ENCODE measurements at places on chromosomes 4 and X.
A peak's percentile ranks its signal among the peaks of the same experiment; 100 is the strongest.

GRCh38 chrX:72020204-72020603 is 109.6 kb downstream of the NHSL2 start:
- DNase-seq, result no peak

DNA sequence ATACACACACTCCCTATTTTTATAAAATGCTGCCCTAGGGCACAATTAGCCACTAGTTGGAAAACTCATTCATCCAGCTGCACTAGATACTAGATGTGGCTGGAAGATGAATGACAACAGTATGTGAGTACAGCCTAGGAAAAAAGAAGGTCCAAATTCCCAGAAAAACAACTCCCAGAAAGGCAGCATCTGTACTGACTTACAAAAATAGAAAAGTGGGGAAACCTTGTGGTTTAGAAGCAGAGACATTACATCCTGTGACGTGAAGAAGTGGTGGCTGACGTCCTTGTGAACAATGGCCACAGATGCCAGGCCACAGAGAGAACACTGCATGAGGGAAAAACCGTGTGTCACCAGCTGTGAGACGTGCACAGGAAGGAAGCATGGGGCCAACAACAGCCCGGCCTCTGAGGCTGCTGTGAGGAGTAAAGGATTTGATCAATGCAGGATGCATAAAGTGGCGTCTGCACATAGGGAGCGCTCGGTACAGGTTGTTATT is 81.2 kb downstream of the SPRY1 start:
- DNase-seq, result no peak

- no peak for DNase-seq
Observed at GRCh38 chr4:16759931-16760582, 138.4 kb downstream of the LDB2 start.

DNA sequence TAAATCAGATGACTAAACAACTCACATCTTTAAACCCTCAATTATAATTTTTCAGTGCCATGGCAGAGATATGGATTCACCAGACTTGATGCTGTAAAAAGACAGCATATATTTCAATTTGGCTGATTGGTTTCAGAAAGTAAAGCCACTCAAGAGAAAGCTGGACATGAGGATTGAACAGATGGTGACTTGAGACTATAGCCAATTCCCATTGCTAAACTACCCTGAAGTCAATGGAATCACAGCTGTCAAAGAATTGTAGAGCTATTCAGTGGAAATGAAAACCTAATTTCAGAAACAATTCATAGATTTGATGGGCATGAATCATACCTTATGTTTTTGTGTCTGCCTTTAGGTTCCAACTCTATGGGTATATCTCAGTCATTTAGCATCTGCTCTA is 510.6 kb upstream of the BOD1L1 start:
- DNase-seq, result no peak

DNA sequence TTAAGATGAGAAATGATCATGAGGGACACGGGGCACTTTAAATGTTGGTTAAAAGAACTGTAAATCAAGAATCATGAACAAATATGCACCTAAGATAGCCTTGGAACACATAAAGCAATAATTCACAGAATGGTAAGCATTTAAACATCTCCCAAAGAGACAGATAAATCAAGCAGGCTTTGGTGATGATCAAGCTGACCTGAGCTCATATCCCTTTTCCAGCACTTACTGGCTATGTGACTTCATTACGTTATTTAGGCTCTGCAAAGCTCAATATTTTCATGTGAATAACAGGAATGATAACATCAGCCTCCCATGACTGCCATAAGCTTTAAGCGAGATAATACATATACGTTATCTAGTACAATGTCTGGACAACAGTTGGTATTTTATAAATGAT is 54.9 kb downstream of the CHRNA9 start:
- no peak for DNase-seq

- no peak for DNase-seq
Observed at GRCh38 chr4:99855678-99856077, 38.5 kb downstream of the LAMTOR3 start.

GRCh38 chr4:55921093-55921492 is 27.7 kb upstream of the CEP135 start:
- no peak for DNase-seq

DNA sequence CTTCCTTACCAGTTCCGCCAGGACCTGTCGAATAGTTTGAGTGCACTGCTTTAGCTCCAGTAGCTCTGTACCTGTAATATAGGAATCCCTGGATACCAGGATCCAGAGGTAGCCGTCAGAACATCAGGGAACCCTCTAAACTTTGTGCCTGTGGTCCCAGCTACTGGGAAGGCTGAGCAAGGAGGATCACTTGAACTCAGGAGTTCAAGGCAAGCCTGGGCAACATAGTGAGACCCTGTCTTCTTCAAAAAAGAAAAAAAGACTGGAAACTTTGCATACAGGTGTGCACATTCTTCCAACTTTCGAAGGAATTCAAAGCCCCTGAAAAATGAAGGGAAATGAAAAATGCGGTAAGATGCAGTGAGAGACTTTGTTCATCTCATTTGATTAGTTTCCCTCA is 32.6 kb upstream of the FAM193A start:
- DNase-seq, result no peak

GRCh38 chr4:17368408-17368807 is 143.5 kb downstream of the QDPR start:
- DNase-seq, result no peak

GRCh38 chr4:79576429-79576753 is 168.4 kb upstream of the GK2 start:
- no peak for DNase-seq

- no peak for DNase-seq
Observed at GRCh38 chr4:88897180-88897579, 159.8 kb downstream of the FAM13A start.

GRCh38 chrX:148979786-148980185 is 479.4 kb downstream of the AFF2 start:
- DNase-seq, result no peak

DNA sequence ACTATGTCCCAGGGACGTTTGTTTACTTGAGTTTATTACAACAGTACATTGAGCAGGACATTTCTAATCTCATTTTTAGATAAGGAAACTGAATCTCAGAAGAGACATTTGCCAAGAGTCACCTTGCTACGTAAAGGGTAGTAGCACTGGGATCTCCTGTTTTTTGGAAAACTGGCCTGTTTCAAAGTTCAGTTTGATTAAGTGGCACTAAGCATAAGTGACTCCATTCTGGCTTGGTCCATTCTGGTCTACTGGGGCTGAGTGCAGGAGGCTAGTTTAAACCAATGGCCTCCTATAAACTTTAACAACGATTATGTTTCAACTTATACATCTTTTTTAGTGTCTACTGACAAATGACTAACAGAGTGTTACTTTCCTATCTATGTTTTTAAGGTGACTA is 382.5 kb downstream of the ANKRD50 start:
- DNase-seq, result no peak

- DNase-seq, result peak; percentile 67
Observed at GRCh38 chrX:135185795-135186443, 14.7 kb upstream of the CT55 start.
